NCI-H1092 (cell line): ENCODE measurements at places on chromosomes 7 and 10.

DNA sequence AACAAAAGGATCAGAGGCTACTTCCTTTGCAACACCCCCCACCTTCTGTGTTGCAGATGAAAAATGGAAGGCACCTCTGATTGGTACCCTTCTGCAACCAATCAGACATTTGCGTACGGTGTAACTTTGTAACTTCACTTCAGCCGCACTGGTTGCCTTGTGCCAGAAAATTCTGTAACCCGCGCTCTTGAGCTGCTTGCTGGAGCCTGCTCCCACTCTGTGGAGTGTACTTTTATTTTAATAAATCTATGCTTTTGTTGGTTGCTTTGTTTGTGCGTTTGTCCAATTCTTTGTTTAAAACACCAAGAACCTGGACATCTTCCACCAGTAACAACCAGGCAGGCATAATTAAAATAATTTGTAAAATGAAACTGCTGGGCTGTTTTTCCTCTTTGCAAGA, 31.5 kb upstream of the TAX1BP1 start:
- DNase-seq, result no peak

- no peak for DNase-seq
These were observed 337.6 kb downstream of the CCSER2 start for GRCh38 chr10:84665883-84666463.

DNA sequence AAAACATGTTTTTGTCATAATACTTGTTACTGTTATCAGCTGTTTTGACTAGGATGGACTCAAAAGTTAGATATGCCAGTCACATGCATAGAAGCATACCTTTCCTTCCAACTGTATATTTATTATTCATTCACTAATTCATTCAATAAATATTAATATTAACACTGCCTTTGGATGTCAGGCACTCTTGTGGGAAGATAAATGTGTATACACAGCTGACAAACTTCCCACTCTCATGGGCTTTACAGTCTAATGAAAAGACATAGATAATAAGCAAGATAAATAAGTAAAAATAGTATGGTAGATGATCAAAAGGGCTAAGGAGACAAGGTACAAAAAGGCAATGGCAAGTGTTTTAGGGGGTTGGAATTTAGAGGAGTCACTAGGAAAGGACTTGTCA, 180.1 kb upstream of the SMIM30 start:
- DNase-seq, result no peak

DNA sequence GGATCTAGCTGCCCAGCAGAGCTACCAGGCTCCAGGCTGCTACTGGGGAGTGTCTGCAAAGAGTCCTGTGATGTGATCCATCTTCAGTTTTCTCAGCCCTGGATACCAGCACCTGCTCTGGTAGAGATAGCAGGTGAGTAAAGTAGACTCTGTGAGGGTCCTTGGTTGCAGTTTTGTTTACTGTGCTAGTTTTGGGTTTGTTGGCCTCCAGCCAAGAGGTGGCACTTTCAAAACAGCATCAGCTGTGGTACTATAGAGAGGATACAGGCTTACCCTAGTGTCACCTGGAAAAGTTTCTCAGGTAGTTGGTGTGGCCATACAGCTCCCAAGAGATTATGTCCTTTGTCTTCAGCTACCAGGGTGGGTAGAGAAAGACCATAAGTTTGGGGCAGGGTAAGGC, 56.3 kb downstream of the MTERF1 start:
- no peak for DNase-seq

- DNase-seq, result no peak
These were observed 466.8 kb upstream of the FOXK1 start for GRCh38 chr7:4215176-4215720.

DNA sequence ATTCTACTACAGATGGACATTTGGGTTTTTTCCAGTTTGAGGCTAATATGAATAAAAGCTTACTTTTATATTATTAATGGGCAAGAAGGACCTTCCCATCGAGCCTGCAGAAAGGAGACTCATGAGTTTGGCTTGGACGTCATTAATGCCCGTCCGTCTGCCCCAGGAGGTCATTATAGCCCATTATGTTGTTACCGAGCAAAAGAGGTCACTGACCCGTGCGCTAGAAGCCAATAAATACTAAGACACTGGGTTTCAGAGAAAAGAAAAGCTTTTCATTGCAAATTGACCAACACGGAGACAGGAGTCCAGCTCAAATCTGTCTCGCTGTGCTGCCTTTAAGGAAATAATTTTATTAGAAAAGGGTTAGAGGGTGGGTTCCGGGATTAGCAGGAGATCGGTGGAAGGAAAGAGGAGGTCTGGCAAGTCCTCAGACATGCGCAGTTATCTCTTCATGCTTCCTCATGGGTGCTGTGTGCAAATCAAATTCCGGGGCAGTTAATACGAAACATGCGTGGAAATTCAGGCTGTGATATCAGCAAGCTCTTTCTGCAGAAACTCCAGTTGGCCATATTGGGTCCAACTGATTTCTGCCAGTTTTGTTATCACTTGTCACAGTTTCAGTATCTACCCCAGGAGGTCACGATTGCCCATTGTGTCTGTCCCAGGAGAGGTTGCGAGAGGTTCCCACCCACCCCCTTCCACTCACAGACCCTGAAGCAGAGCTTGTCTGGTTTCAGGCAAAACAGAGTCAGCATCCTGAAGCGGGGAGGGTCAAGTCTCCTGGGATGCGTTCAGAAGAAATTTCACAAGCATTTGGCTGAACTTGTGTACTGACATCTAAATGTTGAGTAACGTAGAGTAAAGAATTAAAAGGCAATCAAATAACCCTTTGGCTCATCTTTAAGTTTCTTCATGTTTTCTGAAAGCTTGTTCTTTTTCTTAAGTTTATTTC, 1.1 kb upstream of the GALNTL5 start:
- DNase-seq, result no peak

- no peak for DNase-seq
These were observed 35.0 kb downstream of the ELFN1 start for GRCh38 chr7:1704811-1705738.

GRCh38 chr7:98162758-98163157, 48.5 kb upstream of the BHLHA15 start:
- DNase-seq, result no peak
